ENCODE measurements at places on chromosomes 1 and 21. TPM values are rescaled to one million over a fixed set of nuclear protein-coding genes. Genes with fewer than 3 reads are reported as not detected.

Gene TAS1R3
- not detected for total RNA-seq

Gene KCNQ4
- 0.32 TPM for total RNA-seq

Gene ASAP3
- total RNA-seq = 54.9 TPM

- H3K27ac ChIP-seq = no peak overlapping the region
- no peaks in the 10 kb centered on the region for H3K36me3 ChIP-seq
- H3K4me3 ChIP-seq = no peak overlapping the region
- no peak for DNase-seq
- no peaks in the 10 kb centered on the region for H3K4me1 ChIP-seq
- no peaks in the 10 kb centered on the region for H3K27me3 ChIP-seq
Observed at GRCh38 chr1:24400065-24400464, 13.5 kb downstream of the STPG1 start.

DNA sequence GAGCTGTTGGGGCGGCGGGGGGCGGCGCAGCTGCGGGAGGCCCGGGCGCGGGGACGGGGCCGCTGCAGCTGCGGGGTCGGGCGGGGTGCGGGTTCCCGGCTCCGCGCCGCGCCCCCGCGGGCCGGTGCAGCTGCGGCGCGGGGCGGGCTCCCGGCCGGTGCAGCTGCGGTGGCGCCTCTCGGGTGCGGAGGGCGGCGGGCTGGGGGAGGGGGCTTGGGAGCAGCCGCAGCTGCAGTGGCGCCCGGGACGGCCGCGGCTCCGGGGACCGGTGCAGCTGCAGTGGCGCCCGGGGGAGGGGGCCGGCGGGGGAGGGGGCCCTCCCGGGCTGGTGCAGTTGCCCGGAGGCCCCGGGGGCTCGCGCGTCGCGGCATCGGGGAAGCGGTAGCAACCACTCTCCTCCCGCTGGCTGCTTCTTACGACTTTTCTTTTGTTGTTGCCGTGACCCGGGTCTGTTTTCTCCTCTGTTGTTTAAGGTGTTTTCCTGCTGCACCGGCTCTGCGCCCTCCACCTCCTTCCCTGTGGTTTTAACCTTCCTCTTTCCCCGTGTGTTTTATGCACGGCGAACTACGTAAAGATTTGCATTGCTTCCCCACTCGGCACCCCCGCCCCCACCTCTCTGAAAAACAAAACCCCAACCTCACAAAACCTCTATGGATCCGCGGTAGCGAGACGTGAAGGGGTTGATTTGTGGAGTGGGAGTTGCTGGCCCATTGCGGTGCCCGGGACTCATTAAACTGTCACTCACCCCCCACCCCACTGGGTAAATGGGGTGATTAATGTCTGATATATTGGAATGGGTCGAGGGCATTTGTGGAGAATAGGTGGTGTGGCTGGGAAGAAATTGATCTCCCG, 1.7 kb upstream of the ZBTB18 start:
- H3K27me3 ChIP-seq = no peaks in the 10 kb centered on the region
- H3K36me3 ChIP-seq = peaks cover under 1% of the 10 kb centered on the region

DNA sequence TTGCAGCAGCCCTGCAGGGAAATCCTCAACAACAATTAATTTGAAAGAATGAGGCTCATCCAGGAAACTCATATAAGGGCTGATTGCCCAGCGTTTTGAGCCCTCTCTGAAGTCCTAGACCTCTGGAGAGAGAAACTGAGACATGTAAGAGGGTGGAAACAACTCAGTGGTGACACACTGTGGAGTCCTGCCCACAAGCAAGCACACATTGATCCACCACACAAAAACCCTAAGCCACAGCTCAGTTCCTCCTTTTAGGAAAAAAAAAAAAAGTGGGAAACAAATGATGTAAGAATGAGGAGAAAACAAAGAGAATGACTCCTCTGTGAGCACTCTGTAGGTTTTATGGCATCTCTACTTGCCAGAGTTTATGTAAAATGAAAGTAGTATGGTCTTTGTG, 22.9 kb upstream of the PLA2G5 start:
- no peaks in the 10 kb centered on the region for H3K4me1 ChIP-seq
- H3K4me3 ChIP-seq = no peak overlapping the region
- no peaks in the 10 kb centered on the region for H3K36me3 ChIP-seq
- no peaks in the 10 kb centered on the region for H3K27me3 ChIP-seq
